Psoas muscle (tissue), 8 donors: ENCODE measurements at places on chromosomes 5 and 9.

- no peaks in the 10 kb centered on the region for H3K36me3 ChIP-seq
- H3K27ac ChIP-seq, result no peak overlapping the region
- no peaks in the 10 kb centered on the region for H3K4me1 ChIP-seq
- no peak overlapping the region for H3K4me3 ChIP-seq
- no peak for DNase-seq
Observed at GRCh38 chr5:79602889-79603288, 9.4 kb upstream of the TENT2 start.

DNA sequence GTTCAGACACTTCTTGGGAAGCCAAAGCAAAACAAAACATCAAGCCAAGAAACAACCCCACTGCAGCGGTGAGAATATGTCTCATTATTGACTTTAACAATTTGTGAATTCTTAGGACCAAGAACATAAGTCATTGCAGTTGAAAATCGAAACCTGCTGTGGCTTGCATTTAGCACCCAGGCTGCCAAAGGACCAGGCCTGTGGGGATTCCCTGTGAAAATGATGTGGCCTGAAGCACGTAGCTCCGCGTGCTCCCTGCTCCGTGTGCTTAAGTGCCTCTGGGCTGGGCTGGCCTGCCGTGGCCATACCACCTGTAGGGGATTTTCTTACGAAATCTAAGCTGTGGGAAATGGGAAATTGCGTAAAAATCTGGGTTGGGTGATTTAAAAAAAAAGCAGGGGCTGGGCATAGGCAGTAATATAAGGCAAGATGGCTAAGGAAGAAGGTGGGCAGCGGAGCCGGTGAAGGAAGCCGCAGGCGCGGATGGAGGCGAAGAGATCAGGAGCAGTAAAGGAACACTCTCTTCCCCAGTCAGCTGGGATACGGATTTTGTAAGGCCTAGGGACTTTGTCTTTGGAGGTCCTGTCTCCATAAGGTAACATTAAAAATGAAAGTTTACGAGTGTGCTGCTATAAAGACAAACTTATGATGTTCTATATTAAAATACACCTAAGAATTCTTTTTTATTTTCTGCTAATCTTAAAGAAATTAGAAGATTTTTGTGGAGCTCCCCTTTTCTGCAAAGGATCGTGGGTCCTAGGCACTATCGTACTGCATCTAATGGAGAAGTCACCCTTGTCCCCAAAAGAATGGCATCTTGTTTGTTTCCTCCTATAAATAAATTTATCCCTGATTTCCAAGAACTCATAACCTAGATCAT is 189.6 kb upstream of the SEMA6A start:
- no peaks in the 10 kb centered on the region for H3K27me3 ChIP-seq
- no peak overlapping the region for H3K4me3 ChIP-seq

DNA sequence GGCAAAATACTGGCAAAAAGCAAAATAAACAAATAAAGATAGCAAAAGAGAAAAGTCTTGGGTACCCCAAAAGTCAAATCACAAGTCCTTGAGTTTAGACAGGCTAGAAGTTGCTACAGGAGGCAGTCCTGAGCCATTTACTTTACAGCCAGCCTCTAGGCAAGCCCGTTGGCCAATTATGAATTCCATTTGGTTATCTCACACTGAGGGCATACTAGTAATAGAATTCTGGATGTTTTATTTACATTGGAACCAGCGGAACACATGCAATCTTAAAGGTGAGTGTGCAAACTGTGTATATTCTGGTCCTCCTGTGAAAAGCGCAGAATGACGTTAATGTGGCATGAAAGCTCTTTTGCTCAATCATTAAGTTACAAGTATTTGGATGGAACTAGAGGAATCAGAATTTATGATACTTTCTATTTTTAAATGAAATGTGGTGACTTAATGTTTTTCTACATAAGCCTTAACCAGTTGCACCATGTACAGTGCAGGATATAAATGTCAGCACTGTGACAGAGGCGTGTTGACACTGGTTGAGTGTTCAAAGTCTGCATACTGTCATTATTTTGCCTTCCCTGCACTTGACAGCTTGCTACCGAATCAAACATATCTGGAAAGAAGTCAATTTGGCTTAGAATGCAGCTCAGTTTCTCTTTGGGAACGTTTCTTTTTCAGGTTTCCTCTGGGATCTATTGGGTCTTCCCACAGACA is 7.9 kb downstream of the GDNF start:
- no peaks in the 10 kb centered on the region for H3K27me3 ChIP-seq
- H3K36me3 ChIP-seq, result no peaks in the 10 kb centered on the region
- H3K4me3 ChIP-seq, result no peak overlapping the region
- peak overlapping the region; percentile 92 for H3K27ac ChIP-seq
- no peak for DNase-seq
- peaks cover 37% of the 10 kb centered on the region for H3K4me1 ChIP-seq

- no peak overlapping the region for H3K4me3 ChIP-seq
- no peaks in the 10 kb centered on the region for H3K4me1 ChIP-seq
- H3K27me3 ChIP-seq, result no peaks in the 10 kb centered on the region
- H3K27ac ChIP-seq, result no peak overlapping the region
- DNase-seq, result no peak
Observed at GRCh38 chr5:16628376-16628775, 11.6 kb upstream of the RETREG1 start.

DNA sequence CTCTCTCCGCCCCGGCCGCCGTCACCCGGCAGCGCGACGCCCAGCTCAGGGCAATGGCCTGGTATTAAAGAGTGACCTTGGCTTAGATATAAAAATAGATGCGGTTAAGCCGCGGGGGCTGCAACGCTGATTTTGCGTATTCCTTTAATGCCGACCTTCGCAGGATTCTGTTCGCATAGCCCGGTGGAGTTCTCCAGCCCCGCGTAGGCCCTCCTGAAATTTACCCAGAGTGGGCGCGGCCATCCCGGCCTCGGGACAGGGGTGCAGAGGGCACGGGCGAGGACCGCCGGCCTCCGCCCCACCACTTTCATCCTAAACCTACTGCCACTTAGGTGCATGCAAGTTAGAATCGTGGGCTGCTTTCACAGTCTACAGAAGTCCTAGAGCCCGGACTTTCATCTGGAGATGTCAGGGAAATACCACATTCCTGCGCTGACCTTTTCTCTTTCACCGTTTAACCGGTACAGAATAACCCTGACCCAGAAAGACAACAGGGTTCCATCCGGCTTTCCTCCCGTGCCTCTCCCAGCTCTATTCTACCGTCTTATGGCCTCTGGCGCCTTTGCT is 492 bp upstream of the FAM169A start:
- peaks cover 15% of the 10 kb centered on the region for H3K27me3 ChIP-seq
- no peaks in the 10 kb centered on the region for H3K36me3 ChIP-seq
- no peak for DNase-seq
- H3K4me1 ChIP-seq, result no peaks in the 10 kb centered on the region
- H3K4me3 ChIP-seq, result peak overlapping the region; percentile 62

GRCh38 chr5:61993295-61993927 is 312.6 kb upstream of the KIF2A start:
- no peaks in the 10 kb centered on the region for H3K4me1 ChIP-seq
- H3K27me3 ChIP-seq, result no peaks in the 10 kb centered on the region
- no peak overlapping the region for H3K4me3 ChIP-seq
- no peaks in the 10 kb centered on the region for H3K36me3 ChIP-seq
- no peak overlapping the region for H3K27ac ChIP-seq

GRCh38 chr9:129995409-129996160 is 47.4 kb downstream of the FNBP1 start:
- peaks cover 5% of the 10 kb centered on the region for H3K36me3 ChIP-seq
- no peaks in the 10 kb centered on the region for H3K27me3 ChIP-seq
- H3K4me3 ChIP-seq, result no peak overlapping the region
- peaks cover 23% of the 10 kb centered on the region for H3K4me1 ChIP-seq
- no peak for DNase-seq

GRCh38 chr5:115166744-115167393 is 2.8 kb downstream of the TRIM36 start:
- H3K27me3 ChIP-seq, result no peaks in the 10 kb centered on the region
- DNase-seq, result no peak
- H3K27ac ChIP-seq, result no peak overlapping the region
- H3K4me1 ChIP-seq, result no peaks in the 10 kb centered on the region
- H3K36me3 ChIP-seq, result no peaks in the 10 kb centered on the region

GRCh38 chr9:81636255-81636599 is 53.1 kb downstream of the TLE1 start:
- peaks cover 23% of the 10 kb centered on the region for H3K36me3 ChIP-seq
- no peak overlapping the region for H3K27ac ChIP-seq
- peaks cover 4% of the 10 kb centered on the region for H3K4me1 ChIP-seq
- no peak for DNase-seq
